ENCODE measurements at places on chromosomes 3 and 15.
A peak's percentile ranks its signal among the peaks of the same experiment; 100 is the strongest.

GRCh38 chr15:70094690-70095311 lies 2.9 kb downstream of the TLE3 start:
- peak; percentile 15 for DNase-seq

GRCh38 chr3:79973482-79973881 lies 205.7 kb upstream of the ROBO1 start:
- no peak for DNase-seq

GRCh38 chr15:31344266-31344665 lies 17.6 kb downstream of the KLF13 start:
- DNase-seq, result no peak

DNA sequence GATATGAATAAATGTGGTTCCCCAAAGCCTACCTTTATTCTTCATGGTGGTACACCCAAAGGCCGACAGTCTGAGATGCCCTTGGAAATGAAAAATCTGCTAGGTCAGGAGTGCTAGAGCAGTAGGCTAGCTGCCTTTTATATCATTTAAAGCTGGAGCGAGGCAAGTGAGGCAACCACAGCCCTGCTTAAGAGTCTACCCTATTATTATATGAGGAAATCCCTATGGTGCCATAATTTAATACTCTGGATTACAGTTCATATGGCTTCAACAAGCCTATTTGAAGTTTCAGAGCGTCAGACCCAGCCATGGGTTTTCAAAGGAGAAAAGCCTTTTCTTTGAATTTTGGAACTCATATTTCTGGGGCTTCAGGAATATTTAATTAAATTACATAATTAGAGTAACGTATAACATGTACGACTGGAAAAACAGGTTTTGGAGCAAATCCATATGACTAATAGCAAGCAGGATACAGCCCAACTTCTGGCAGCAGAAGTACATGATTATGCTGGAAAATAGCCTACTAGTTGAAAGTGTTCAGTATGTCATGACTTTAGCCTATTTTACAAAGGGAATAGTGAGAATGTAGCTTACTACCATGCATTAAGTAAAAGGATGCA lies 18.0 kb upstream of the SLTM start:
- DNase-seq, result no peak

DNA sequence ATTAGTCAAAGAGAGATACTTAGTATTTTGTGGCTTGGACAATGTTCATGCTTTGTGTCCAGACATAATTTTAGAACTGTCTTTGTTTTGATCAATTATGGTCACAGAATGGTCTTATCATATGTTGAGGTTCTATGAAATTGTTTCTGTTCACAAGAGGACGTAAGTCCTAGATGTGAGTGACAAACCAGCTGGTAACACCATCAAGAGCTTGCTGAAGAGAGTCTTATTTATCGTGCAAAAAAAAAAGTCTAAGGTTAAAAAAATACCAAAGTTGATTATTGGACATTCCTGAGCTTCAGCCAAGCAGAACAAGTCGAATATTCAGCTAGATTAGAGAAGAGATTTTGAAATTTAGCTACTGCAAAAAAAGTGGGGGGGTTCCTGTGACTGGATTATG lies 495.9 kb upstream of the NAALADL2 start:
- no peak for DNase-seq

DNA sequence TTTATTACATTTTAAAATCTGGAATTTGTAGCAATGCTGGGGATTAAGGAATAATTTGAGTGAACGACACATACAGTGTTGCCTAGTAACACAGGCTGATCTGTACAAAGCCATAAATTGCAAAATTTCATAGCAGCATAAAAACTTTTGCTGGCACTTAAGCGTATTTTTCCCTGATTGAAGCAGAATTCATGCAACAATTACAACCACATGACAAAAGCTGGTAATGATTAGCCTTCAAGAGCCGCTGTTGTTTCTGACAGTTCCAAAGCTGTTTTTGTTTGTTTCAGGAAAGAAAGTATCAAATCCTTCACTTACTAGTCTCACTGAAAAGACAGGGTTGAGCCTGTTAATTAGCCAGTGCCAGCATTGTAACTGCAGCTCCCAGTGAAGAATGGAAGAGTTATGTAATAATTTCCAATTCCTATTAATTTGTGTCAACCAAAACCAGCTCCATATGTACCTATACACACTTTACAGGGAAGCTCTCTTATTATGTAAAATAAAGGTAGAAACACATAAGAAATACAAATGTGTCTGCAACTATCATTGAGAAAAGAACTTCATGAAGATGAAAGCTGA lies 60.7 kb downstream of the AGTR1 start:
- no peak for DNase-seq

DNA sequence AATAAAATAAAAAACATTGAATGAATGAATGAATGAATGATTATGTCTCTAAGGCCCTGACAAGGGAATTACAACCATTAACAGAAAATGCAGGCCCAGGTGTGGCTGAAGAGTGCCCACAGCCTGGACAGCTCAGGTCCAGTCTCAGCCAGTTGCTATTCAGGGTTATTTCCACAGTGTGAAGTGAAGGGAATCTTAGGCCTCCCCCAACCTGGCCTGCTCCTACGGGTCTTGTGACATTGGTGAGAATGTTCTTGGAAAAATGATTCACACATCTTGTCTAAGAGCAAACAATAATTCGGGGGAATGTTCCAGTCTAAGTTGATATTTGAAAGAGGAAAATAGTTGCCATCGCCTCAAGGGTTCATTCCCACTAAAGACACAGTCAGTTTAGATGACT lies 37.0 kb downstream of the MINDY4B start:
- no peak for DNase-seq

GRCh38 chr3:149021830-149022229 lies 30.5 kb downstream of the GYG1 start:
- DNase-seq, result no peak

DNA sequence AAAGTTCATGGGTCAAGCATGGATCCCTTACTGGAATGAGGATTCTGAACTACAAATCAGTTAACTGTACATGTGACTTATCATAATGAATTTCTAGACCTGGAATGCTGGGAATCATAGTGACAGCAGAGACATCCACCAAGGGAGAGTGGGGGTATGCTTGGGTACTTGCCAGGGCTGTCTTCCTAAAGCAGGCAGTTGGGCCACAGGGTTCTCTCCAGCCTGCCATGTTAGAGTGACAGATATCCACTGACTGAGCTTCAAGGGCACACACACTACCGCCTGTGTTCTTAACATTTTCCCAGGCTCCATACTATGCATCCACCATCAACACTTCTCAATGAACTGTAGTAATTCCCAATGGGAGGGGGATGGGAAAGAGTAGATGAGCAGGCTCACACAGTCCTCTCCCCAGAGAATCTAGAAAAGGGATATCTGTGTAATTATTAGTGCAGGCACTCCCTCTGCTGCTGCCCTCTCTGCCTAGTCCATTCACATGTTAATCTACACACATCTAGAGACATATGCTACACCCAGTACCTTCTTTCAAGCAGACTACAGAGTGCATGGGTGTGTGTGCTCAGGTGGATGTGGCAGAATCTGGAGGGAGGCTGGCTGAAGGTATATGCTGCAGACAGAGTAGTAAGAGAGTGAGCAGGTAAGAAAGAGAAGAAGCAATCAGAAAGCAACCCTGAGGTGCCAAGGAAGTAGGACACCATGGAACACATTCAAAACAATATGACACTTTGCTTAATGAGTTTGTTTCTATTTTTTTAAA lies 3.7 kb downstream of the FSTL1 start:
- DNase-seq, result no peak

DNA sequence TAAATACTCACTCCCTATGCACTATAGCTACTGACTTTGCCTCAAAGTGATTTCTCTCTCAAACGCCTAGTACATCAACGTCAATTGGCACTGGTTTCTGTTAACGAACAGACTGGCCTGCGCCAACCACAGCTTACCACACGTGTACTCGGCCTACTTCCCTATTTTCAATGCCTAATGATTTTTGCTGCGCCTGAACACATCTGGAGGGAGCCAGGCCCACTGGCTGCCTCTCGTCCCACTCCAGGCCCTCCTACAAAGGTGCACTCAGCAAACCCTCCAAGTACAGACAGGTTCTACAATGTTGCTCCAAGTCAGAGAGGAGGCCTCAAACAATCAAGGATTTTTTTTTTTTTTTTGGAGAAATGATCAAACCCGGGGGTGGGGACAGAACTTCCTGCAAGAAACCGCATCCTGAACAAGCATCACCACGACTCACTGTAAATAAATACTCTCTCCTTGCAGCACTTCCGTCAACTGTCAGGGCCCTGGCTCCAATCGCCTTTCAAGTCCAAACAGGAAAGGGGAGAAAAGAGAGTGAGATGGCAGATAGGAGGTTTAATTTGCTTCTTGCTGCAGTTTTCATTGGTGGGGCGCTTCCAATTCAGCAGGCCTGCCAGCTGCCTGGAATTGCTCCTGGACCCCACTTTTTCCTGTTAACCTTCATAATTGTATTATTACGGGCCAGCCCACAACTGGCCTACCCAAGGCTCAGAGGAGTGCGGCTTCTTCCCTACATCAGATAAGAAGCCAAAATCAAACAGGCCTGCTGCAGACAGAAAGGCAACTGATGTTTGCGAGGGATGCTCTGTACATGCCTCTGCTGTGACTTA lies 139.3 kb downstream of the FOXP1 start:
- peak; percentile 94 for DNase-seq

DNA sequence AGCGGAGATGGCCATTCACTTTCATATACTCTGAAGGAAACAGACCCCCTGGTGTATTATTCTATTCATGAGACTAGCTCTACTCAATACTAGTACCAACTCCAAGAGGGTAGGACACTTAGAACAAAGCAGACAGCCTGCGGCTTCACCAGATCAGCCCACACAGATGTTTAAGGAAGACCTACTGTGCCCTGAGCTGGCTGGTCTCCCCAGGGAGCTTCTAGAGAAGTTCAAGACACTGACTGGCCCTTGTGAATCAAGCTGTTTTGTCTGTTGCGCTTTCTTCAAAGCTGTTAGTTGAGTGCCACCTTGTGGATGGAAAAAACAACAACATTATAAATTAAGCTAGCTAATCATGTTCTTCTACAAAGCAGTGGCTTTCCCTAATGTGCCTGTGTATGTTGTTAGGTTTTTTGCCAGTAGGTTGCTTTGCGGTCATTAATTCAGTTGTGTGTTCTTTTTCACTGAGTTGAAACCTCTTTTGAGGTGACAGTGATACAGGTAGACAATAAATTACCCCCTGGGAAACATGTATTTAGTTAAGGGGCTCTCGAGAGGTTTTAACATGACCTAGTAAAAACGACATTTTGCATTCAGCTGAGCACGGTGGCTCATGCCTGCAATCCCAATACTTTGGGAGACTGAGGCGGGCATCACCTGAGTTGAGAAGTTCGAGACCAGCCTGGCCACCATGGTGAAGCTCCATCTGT lies 64.2 kb upstream of the MYZAP start:
- DNase-seq, result peak; percentile 19

- no peak for DNase-seq
Observed at GRCh38 chr3:173983343-173983742, 585.8 kb downstream of the NLGN1 start.

- no peak for DNase-seq
Observed at GRCh38 chr3:8254489-8254888, 247.1 kb upstream of the LMCD1 start.

- DNase-seq, result no peak
Observed at GRCh38 chr3:54917862-54918261, 10.0 kb downstream of the LRTM1 start.

DNA sequence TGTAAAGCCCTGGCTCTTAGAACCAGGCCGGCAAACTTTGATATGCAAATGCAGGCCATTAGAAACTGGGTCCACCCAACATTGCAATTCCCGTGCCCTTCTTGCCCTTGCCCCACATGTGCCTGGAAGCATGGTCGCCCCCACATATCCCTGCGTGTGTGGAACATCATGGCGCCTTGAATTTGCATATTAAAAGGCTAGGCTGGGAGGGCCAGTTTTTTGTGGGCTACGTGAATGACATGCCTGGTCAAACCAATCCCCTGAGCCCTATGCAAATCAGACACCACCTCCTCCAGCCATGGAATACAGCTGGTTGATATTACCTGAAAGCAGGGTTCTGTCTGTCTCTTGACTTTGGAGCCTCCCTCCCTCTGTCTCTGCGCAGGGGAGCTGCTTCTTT lies 58.7 kb upstream of the ARHGEF26 start:
- DNase-seq, result no peak

DNA sequence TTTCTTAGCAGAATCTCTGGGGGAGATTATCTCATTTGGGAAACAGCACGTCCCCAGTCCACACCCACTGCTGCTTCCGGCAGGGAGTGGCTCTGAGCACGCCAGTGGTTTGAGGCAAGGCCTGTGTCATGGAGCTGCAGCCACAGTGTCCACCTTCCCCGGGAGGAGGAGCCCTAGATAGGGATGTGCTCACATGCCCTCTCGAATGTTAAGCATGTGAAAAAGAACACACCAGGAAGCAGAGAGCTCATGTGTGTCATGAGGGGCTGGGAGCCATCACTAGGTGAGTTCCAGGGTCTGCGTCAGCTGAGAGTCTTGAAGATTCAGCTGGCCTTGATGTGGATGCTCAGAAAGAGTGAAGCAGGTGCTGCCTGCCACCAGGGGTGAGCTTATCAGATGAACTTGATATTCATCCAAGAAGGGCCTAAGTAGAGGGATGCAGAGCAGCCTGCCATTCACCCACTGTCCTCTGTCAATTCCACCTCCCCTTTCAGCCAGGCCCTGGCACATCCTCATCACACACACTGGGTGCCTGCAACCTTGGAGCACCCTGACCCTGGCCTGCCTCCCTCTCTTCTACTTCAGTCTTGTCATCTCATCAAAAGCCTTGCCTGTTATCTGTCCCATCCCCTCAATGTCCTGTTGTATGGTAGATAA lies 16.3 kb downstream of the ITGA11 start:
- no peak for DNase-seq

DNA sequence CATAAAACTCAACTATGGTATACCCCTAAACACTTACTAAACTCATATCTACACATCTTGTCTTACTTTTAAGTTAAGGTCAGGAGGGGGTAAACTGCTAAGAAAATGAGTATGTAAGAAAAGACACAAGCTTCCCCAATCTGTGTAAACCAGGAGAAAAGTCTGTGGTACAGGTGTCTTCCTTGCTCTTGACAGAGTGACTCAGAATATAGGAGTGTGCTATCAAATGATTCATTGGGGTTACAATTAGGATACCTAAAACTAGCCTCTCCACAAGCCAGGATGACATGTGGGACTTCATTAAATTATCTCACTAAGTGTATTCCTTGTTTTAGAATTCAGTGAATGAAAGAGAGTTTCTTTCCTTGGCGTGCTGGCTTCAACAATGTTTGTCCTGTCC lies 274.8 kb downstream of the BBX start:
- DNase-seq, result no peak

GRCh38 chr3:196135693-196136639 lies 54.1 kb upstream of the TFRC start:
- DNase-seq, result no peak

- DNase-seq, result no peak
Observed at GRCh38 chr3:31876331-31876730, 104.7 kb downstream of the OSBPL10 start.

DNA sequence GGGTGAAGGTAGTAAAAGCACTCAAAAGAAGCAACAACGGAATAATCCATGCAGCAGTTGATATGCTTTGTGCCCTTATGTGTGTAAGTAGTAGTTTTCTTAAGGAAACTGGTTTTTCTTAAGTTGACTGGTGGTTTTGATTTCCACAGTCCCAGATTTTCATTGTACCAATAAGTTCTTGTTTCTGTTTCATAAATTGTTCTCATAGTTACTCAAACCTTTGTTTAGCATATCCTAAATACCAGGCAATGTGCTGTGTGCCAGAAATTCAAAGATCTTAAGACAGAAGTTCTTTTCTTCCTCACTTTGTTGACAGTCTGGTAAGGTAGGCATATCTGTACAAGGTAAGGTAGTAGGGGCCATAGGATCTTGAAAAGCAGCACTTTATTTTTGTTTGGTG lies 40.0 kb downstream of the DNAJC13 start:
- no peak for DNase-seq

- DNase-seq, result no peak
Observed at GRCh38 chr15:83443076-83443847, 3.9 kb upstream of the SH3GL3 start.

- no peak for DNase-seq
Observed at GRCh38 chr3:188797045-188797444, 374.7 kb upstream of the TPRG1 start.

All from central memory CD4-positive, alpha-beta T cell (primary cell).